NCI-H510A treated with DMSO at 0.1 percent for 48 hours (cell line): ENCODE measurements at places on chromosomes 7 and 10.

DNA sequence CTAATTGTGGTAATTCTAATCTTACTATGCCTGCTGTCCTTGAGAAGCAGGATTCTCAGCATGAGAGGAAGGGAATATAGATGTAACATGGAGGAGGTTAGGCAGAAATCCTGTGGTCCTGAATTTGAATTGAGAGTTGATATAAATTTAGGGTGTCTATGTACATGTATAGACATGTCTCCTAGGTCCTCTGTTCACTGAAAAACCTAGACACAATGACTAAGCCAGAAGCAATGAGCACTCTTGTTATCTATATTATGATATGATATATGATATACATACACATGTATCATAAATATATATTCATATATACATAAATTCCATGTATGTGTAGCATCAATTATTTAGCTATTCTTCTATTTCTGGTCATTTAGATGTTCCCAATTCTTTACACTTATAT, 173.3 kb upstream of the MKLN1 start:
- DNase-seq, result no peak

- DNase-seq, result peak; percentile 38
Observed at GRCh38 chr10:118045837-118046394, 825 bp downstream of the RAB11FIP2 start.

DNA sequence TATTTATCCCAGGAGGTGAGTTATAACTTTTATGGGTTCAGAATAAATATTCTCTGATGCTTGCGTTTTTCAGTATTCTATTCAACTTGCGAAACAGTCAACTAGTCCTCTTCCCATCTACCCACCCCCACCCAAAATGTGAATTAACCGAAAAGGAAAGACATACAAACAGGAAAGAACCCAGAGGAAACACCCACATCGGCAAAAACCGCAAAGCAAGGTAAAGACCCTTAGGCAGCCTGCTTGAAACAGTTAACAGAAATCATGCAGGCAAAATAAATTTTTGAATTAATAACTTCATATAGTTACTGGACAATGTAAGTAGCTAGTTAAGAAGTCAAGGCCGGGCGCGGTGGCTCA, 5.4 kb downstream of the ZC3HAV1 start:
- no peak for DNase-seq

GRCh38 chr7:134589491-134589941, 40.6 kb downstream of the AKR1B15 start:
- DNase-seq, result no peak

DNA sequence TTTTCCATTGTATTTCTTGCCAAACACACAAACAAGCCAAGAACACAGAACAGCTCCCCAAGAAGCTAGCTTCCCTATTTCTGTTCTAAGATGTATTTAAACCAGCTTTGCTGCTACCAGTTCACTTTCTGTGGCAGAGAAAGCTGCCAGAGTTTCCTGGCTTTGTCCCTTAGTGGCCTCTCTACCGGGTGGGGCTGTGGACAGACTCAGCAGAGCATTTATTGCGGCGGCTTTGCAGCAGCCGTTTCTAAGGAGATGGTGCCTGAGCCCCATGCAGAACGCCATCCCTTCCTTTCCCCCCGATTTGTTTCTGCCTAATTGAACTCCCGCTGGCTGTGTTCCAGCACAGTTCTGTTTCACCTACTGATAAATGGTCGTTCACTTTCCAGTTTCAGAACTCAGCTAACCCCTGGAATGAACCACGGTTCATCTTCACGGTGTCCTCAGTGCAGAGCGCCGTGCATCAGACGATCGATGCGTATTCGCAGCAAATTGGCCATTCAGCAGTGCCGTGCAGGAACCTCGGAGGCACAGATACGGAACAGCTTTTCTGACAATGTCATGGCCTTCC, 33.8 kb upstream of the SFMBT2 start:
- no peak for DNase-seq
